ENCODE measurements at places on chromosomes 12 and 14.
A peak's percentile ranks its signal among the peaks of the same experiment; 100 is the strongest.

DNA sequence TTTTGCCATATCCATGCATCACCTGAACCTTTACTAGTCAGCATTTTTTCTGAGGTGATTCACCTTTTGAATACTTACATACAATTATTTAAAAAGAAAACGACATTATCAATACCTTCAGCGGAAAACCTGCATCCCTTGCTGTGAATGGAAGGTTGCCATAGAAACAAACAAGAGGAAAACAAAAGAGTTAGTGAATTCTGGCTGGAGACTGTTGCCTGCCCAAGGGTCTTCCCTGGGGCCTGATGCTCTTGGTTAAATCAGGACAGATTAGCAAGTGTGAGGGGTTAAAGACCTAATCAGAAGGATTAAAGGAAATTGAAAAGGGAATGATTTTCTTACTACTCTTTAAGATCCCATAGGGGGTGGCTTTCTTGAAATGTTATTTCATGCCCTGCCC, 96.0 kb upstream of the WSCD2 start:
- peak; percentile 82 for DNase-seq

GRCh38 chr14:22497671-22498093, 91.3 kb downstream of the DAD1 start:
- DNase-seq: no peak

- no peak for DNase-seq
Measured at GRCh38 chr14:92407410-92407809, 84.4 kb downstream of the SLC24A4 start.

GRCh38 chr12:118238888-118239287, 103.0 kb downstream of the PEBP1 start:
- DNase-seq: no peak

Measured in GM23338 (cell line).